ENCODE measurements at places on chromosomes 2 and 18.

DNA sequence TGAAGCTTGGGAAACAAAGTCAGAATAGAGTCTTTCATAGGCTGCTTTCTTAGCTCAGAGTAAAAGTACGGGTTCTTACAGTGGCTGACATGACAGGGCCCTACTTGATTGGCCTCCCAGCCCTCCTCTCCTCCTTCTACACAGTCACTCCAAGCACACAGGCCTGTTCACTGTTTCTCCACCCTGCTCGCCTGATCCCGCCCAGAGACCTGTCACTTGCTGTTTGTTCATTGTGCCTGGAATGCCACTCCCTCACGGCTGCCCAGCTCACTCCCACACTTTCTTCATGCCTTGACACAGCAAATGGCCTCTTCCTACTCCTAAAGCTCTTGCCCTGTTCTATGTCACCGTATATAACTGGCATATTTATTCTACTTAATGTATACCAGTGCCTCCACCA is 104.8 kb downstream of the MAP4K4 start:
- peak; percentile 62 for DNase-seq

GRCh38 chr18:55054021-55054990 is 95.0 kb upstream of the CCDC68 start:
- no peak for DNase-seq

DNA sequence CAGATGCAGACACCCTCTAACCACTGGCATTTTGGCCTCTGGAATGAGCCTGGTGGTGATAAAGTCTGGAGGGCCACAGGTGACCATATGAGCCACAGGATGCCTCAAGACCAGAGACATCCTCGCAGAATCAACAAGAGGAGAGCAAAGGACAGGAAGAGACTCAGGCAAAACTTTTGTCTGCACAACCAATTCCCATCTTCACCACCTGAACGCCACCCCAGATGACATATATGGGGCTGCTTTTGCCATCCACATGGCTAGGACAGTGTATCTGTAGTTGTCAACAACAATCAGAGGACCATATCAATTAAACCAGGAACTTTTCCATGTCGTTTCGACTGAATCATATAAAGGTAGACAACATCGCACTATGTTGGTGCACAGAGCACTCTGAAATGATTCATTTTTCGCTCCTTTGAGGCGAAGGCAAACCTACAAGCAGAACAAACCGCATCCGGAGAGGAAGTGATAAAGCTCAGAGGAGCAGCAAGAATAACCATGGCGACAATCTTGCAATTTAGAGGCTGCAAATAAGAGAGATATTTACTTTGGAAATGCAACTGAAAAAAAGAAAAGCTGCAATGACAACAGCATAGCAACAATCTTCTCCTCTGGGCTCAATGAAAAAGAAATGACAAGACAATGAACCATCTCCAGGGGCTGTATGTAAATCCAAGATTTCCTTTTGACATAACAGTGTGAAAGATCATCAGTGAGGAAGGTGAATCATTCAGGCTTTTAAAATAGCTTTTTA is 204.5 kb downstream of the ARL4C start:
- no peak for DNase-seq

- DNase-seq: no peak
Measured at GRCh38 chr2:137316075-137316474, 550.7 kb downstream of the THSD7B start.

- no peak for DNase-seq
Measured at GRCh38 chr2:159152128-159152778, 134.2 kb downstream of the WDSUB1 start.

DNA sequence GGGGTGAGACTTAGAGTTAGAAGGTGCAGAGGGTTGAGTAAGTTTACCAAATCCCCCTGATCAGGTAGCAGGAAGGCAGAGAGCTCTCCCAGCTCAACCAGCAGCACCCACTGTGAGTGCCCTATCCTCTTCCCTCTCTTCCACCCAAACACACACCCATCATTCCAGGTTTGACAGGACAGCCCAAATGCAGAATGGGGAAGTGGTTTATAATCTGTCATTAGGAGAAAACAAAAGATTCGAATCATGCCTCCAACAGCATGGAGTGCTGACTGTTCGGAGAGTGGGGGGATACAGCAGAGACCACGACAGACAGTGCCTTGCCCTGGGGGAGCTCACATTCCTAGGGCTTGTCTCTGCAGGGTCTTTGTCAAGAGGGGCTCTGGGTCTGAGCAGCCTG is 11.7 kb downstream of the CXCR2 start:
- no peak for DNase-seq

DNA sequence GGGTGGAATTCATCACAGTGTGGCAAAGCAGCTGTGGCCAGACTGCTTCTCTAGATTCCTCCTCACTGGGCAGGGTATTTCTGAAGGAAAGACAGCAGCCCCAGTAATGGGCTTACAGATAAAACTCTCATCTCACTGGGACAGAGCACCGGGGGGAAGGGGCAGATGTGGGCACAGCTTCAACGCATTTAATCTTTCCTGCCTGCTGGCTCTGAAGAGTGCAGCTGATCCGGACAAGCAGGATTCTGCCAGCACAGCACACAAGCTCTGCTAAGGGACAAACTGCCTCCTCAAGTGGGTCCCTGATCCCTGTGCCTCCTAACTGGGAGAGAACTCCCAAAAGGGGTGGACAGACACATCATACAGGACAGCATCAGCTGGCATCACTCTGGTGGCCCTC is 779.9 kb upstream of the CNTNAP5 start:
- DNase-seq: no peak

DNA sequence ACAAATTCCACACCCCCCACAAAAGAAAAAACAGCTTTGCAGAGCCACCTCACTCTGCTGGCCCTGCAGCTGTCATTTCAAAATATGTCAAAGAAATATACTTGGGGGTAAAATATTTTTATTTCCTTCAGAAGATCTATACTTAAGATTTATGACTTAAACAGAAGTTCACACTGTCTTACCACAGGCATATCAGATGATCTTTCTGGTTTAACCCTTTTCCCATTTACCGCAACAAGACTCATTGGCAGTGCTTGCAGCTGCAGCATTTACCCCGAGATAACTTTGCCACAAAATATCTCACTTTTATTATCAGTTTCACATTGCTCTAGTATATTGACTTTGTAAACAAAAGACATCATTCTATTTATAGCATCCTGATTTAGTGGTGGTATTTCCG is 21.6 kb upstream of the SLC35G4 start:
- no peak for DNase-seq

DNA sequence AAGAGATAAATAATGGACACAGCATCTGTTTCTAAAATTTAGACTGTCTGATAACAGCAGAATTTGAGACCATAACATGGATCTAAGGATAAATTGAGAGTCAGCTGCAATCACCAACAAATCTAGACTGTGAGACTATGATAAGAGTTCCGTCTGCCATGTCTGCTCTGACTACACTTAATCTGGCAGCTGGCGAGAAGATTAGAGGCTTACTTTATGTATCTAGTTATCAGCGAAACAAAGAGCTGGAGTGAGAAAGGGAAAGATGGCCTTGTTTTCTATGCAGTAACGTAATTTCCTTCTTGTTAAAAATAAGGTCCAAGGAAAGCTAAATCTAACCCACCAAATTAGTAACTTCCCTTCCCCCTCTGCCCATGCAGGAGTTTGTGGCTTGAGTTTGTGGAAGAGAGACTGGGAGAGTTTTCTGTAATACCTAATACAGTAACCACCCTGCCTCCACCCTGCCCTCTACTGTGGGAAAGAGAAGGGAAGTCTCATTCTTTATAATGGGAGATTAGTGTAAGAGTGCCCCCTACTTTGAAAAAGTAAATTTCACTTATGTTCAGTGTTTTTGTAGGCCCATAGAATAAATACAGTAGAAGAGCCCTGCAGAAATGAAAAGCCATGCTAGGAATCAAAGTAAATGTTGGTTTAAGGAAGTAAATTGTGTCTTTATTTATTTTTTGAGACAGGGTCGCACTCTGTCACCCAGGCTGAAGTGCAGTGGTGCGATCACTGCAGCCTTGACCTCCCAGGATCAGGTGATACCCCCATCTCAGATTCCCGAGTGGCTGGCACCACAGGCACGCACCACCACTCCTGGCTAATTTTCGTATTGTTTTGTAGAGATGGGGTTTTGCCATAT is 27.5 kb downstream of the EML4 start:
- peak; percentile 47 for DNase-seq

DNA sequence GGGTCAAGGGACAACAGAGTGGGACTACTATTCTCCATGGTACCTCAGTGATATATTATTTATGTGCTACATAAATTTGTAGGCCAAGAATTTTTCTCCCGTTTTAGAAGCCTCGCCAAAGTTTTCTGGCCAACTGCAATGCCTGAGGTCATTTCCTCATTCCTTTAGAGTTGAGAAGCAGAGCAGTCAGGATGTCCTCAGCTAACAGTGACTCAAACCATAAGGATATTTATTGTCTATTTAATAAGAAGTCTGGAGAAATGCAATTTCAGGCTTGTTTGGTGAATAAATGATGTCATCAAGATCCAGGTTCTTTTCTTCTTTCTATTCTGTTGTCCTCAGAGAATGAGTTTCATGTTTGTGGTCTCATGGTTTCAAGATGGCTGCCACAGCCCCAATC is 91.0 kb downstream of the ADCYAP1 start:
- DNase-seq: no peak

DNA sequence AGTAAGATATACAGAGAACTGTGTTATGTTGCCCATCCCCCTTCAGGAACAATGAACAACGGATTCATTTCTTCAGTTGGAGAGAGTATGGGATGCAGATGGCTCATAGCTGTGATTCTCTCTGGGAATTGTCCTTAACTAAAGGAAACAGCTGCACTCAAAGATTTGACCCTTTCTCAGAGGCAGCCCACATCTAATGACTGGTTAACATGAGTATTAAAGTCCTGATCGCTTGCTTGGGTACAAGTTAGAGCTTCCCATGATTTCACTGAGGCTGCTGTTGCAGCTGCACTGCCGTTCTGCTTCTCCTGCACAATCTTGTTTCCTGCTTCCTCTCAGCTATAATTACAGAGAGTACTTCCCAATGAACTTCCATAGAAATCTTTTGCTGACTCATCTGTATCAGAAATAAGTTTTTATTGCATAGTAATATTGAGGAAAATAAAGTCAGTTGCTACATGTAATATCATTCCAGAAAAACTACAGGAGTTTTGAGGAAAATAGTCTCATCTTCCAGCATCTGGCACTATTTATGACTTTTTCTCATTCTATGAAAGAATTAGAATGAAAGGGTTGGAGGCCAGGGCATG is 12.8 kb upstream of the SCN9A start:
- DNase-seq: no peak

DNA sequence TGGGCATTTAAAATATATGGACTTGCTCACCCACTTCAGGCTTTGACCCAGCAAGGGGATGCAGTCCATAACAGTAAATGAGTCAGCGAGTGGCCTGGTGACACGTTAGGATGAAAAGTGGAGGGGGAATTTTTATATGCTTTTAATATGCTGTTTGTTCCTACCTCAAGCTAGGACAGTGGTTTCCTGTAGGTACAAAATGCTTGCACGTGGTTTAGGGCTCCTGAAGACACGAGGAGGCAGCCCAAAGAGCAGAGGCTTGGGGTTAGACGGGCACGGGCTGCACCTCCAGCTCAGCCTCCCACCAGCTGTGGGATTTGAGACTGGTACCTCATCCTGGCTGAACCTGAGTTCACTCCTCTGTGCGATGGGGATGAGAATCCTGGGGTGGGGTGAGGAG is 306.2 kb upstream of the CXCR4 start:
- DNase-seq: no peak

DNA sequence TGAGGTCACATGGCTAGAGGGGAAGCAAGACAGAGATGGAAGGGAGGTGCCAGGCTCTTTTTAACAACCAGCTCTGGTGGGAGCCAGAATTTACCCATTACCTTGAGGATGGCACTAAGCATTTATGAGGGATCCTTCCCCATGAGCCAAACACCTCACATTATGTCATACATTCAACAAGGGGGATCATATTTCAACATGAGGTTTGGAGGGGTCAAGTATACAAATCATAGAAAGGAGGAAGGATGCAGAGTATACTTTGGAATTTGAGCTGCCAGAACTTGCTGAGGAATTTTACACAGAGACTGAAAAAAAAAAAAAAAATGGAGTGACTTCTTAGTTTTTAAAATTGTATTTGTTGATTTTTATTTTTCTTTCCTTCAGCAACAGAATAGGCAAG is 891.4 kb downstream of the CCDC85A start:
- no peak for DNase-seq

DNA sequence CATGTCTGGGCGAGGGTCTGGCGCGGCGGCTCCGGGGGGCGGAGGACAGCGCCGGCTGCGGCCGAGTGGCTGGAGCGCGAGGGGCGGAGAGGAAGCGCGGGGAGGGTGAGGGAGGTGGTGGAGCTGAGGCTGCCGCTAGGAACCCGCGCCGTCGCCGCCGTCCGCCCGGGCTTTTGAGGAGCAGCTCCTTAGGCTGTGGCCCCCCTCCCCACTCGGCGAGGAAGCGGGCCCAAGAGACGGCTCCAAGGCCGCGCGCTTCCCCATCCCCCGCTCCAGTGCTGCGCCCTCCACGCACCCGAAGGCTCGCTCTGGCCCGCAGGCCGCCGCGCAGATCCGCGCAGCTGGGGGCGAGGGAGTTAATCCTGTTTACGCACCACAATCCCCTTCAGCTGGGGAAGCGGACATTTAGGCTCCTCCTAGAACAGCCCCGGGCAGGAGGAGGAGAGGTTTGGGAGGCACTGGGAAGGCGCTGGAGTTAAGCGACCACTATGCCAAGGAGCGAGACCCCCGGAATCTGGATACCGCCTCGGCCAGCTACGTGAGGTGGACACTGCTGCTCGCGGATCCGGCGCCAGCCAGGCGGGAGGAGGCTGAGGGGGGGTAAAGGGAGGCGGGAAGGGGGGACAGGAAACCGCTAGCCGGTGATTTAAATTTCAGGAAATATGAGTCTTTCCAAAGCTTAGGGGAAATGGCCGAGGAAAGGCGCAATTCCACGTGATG is at the start of gene CNRIP1:
CNRIP1 (minus strand) TSS at position 552 of the 720 bp plus-strand sequence; CDS start at position 3, 549 bp downstream.
- DNase-seq: no peak

- DNase-seq: no peak
Measured at GRCh38 chr18:11791131-11791530, 60.1 kb upstream of the CHMP1B start.

DNA sequence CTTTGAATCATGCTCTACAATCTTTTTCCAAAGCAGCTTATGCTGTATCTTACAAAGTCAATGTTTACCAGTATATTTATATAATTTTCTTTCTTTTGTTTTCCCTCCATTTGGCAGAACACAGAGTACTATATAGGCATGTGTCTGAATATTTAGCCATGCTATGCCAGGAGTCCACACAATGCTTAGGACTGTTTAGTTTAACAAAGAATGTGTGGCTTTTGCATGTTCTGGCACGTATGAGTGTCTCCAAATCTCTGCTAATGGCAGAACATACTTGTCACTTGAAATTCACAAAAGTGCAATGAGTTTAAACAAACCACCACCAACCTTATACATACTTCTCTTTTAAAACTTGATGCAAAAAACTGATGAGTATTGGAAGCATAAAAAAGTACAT is 268.0 kb downstream of the NR4A2 start:
- no peak for DNase-seq

GRCh38 chr2:205860181-205860580 is 177.9 kb downstream of the NRP2 start:
- no peak for DNase-seq

DNA sequence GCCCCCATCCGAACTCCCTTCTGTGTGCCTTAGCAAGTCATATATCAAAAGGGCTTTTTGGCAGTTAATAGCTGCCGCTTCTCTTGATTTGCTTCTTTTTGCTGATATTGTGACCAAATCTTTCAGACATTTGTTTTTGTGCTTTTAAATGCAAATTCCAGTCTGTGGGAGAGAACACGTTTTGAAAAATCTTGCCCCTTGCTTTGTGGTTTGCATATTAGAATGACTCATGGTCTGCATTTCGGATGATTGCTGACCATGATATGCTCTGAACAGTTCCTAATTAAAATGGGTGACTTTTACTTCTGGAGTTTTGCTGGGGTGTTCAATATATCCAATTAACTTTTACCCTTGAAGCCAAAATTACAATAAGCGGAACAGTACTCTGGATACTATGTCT is 58.2 kb upstream of the ST6GAL2 start:
- no peak for DNase-seq

All from Calu3 (cell line).